ENCODE measurements at places on chromosomes 3 and 15.

- no peak for DNase-seq
Measured at GRCh38 chr3:194526164-194526563, 39.4 kb upstream of the ATP13A3 start.

DNA sequence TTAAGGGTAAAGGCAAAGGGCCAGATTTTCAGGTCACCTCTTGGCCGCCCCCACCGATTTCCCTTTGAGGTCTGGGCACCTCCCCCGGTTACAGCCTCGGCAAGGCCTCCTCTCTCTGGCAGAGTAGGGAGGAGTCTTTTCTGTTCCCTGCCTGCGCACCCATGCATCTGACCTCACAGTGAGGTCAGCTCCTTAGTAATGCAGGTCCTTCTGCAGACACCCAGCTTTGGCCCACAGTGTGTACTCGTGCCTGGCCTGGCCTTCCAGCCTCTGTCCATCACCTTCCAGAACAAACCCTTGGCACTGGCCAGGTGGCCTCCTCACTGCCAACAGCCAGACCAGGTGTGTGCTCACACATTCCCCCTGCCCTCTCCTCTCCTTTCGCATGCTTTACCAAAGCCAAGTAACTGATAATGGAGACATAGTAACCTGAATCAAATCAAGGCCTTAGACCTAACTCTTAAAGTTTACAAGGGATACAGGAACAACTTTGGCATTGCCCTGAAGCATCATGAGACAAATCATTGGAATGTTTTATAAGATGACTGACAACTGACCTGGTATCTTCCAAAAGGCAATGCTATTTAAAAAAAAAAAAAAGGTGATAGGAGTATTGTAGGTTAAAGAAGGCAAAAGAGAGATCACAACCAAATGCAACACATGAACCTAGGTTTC is 61.3 kb downstream of the CORO2B start:
- no peak for DNase-seq

- peak; percentile 62 for DNase-seq
Measured at GRCh38 chr15:72599855-72600464, 54.5 kb upstream of the GOLGA6B start.

GRCh38 chr15:75554717-75555116 is 24.4 kb downstream of the PTPN9 start:
- no peak for DNase-seq

DNA sequence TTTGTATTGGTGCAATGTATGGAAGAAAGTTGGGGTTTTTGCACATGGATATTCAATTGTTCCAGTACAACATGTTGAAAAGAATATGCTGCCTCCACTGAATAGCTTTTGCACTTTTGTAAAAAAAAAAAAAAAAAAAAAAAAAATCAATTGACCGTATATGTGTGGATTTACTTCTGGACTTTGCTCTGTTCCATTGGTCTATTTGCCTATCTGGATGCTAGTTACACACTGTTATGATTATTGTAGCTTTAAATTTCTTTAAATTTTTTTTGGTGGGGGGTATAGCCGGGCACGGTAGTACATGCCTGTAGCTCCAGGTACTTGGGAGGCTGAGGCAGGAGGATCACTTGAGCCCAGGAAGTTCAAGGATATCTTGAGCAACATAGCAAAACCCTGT is 52.5 kb downstream of the RPL39L start:
- DNase-seq: no peak

- no peak for DNase-seq
Measured at GRCh38 chr3:32438596-32439344, 47.1 kb downstream of the CMTM7 start.

DNA sequence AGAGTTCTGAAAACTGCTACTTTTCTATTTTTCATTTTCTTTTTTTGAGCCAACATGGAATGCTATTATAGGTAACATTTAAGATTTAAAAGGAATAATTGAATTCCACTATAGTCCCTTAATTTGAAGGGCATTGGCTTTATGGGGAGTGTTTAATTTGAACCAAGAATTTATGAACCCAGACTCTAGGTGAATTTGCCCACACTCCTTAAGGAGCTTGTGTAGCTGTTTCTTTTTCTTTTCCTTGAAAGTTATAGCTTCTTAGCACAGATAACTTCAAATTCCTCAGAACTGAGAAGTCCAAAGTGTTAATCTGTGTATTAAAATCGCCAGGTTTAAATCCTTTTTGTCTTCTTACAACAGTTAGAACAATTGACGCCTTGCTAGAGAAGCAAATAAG is 4.7 kb upstream of the MEIS2 start:
- no peak for DNase-seq

- DNase-seq: no peak
Measured at GRCh38 chr3:120741837-120742197, 499 bp downstream of the RABL3 start.

Measured in HEK293T (cell line).